Stimulated activated CD4-positive, alpha-beta T cell treated with anti-CD3 and anti-CD28 coated beads, TNF-alpha, amount 100 ng/mL, for 1 hour (primary cell): ENCODE measurements at places on chromosomes 16 and 17.

DNA sequence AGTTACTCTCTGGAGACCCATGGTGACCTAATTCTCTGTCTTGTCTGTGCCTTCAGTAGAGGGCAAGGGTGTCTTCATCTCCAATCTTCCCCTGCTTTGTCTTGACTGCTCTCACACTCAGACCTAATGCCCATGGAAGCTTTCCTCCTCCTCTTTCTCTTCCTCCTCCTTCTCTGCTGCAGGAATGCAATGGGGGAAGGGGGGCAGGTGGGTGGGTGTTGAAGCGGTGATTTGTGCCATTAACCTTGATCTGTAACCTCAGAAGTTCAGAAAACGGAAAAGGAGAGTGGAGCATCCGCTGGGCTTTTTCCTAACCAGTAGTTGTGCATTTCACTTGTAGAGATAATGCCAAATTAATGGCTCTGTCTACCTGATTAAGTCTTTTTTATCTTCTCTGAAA, 172.3 kb upstream of the CDH11 start:
- DNase-seq, result no peak

- no peak for DNase-seq
Observed at GRCh38 chr17:13419676-13420075, 182.1 kb downstream of the HS3ST3A1 start.

GRCh38 chr16:55502801-55503366, 6.0 kb upstream of the LPCAT2 start:
- no peak for DNase-seq

GRCh38 chr16:81453091-81453728, 8.6 kb downstream of the CMIP start:
- DNase-seq, result no peak

- DNase-seq, result no peak
Observed at GRCh38 chr17:47708864-47709541, 15.0 kb downstream of the TBKBP1 start.

DNA sequence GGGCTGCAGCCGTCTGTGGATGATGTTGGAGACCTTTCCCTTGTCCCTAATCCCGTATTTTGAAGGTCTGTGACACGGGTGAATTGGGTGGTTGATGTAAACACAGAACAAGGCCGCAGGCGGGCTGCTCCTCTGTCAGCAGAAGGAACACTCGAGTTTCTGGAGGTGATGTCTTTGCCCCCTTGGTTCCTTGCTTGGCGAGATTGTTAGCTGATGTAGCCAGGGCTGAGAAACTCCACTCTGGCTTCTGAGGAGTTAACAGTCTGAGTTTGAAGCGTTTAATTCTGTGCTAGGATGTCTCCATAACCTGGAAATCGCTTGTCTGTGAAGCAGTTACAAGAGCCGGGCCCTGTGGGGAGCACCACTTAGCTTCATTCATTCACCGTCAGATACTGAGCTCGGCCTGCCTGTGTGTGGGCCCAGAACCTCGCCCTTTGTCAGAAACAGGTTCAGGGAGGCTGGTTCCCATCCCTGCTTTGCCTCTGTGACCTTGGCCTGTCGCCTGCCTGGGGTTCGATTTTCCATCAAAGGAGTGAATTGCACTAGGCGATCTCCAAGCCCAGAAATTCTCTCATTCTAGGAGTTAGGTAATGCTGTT, 1.3 kb downstream of the MAPK8IP3 start:
- DNase-seq, result no peak

DNA sequence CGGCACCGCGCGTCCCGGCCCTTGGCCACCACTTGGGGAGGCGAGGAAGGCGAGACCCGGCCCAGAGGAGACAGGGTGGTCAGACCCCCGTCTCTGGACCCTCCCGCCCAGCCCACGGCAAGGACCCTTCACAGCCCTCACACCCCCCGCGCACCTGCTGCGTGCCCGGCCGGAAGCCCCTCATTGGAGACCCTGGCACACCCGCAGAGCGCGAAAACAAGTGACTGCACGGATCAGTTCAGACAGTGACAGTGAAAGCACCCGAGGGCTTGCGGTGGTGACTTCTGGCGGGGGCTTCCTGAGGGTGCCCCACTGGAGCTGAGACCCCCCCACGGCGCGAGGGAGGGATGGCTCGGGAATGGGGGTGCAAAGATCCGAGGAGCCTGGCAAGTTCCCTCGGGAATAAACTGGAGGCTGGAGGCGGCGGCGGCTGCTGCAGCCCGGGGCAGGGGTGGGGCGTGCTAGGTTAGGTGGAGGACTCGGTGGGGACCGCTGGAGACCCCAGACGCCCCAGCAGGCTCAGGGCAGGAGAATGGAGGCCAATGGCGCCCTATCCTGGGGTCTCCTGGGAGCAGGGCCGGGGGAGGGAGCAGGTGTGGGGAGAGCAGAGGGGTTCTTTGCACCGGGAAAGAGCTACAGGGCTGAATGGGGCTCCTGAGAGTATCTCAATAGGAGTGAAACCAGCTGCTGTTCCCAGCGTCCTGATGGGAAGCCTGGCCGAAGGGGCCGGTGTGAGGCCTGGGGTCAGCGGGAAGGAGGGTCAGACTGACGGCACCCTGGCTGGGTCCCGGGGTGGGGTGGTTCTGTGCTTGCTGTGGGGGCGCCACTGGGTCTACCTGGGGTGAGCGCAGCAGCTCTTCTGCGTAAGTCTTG, 824 bp upstream of the FBXL16 start:
- DNase-seq, result no peak

DNA sequence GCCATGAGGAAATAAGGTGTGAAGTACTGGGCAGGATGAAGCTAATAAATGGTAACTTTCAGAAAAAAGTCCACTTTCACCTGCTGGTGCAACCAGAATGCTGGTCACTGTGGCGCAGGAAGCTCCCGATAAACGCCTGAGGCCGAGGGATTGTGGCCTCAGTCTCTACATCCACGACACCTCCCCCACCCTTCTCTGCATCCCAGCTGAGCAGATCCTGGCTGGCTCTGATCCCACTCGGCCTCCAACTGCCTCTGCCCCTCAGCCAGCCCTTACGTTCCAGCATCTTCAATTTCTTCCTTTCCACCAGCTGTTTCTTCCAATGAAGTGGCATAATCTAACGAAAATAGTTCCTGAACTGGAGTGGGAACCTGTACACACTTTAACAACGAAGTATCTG, 49.5 kb downstream of the COX4I1 start:
- DNase-seq, result no peak

DNA sequence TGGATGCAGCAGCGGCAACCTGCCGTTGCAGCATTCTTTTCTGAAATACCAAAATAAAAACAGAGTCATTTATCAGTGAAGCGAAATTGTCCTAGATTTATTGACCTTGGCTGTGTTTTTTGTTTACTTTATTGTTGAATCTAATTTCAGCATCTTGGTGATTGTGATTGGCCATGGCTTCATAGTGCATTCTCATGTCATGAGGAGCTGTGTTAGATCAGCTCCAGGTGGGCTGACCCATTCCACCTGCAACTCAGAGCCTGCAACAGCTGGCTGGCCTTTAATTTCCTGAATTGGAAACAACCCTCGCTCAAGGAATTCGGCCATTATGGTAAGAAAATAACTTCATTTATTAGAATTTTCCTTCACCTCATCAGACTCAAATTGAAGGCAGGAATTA, 16.4 kb downstream of the KRT24 start:
- DNase-seq, result no peak

DNA sequence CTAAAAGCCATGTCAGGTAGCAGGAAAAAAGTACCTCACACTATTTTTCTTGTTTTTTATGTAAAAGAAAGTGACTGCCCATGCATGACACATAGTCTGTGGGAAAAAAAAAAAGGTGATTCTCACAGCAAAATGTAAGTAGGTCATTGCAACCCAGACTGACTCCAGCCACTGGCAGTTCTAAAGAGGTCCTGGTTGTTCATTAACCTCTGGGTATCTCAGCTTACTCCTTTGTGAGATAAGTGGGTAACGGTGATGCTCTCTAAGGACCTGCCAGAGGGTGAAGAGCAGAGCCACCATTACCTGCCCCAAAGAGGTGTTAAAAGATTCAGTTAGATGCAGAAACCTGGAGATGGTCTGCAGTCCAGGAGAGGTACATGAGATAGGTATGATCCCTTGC, 531.9 kb downstream of the GRIN2A start:
- DNase-seq, result no peak

- no peak for DNase-seq
Observed at GRCh38 chr17:60781880-60782412, 104.3 kb downstream of the BCAS3 start.

GRCh38 chr16:86573215-86573614, 5.1 kb upstream of the FOXL1 start:
- DNase-seq, result no peak

- no peak for DNase-seq
Observed at GRCh38 chr16:81530296-81530721, 85.7 kb downstream of the CMIP start.

GRCh38 chr17:7656958-7657609, 6.4 kb downstream of the ATP1B2 start:
- no peak for DNase-seq

DNA sequence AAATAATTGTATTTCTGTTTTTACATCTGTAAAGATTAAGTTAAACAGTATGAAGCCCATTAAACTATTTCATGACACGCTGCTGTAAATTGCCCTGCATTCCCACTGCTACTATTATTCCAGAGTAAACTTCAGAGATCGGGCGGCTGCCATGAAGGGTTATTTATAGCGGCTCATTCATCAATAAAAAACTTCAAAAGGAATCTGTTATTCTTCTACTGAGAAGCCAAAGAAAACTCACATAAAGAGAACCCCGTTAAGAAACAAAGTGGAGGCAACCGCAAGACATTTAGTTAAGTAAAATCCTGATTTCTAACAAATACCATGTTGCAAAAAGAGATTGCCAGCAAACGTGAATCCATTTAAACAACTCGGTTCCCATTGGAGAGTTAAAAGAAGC, 16.4 kb downstream of the FOXL1 start:
- DNase-seq, result no peak

GRCh38 chr17:73798111-73798748, 154.0 kb upstream of the SDK2 start:
- no peak for DNase-seq

DNA sequence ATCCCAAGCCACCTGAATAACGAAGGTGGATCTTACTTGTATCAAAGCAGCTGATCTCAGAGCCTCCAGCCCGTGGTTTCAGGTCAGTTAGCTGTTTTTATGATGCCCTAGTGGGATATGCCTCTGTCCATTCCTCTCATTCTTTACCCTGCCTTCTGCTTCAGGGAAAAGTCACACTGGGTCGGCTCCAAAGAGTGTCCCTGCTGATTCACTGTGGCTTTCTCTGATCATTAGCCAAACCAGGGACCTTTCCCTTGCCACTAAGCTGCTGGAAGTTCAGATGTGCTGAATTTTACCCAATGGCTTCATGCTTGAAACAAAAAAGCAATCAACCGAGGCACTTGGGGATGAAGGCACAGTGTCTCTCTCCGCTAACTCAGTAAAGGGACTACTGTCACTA, 170.2 kb upstream of the SALL1 start:
- DNase-seq, result no peak

DNA sequence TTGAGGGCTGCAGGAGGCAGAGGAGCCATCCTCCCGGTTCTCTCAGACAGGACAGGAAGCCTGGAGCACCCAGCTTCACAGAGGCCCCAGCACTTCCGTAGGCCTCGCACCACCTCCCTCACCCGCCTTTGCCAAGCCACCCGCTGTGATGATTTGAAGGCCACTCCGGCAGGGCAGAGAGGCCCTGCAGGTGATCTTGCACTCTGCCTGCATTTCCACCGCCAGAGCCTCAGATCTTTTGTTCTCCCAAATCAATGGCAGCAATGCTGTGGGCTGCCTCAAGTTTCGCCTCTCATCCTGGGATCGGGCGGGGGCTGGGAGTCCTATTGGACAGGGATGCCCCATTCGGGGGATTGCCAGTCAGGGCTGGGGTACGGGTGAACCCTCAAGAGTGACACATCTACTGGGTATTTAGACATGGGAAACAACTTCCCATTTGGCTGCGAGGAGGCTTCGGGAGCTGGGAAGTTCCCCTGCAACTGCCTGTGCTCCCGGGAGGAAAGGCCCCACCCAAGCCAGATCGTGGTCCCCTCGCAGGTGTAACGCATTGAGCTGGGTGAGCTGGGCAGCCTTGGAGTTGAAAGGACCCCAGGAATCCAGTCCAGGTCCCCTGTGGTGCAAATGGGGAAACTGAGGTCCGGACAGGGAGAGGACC, 34.8 kb upstream of the PEMT start:
- no peak for DNase-seq

DNA sequence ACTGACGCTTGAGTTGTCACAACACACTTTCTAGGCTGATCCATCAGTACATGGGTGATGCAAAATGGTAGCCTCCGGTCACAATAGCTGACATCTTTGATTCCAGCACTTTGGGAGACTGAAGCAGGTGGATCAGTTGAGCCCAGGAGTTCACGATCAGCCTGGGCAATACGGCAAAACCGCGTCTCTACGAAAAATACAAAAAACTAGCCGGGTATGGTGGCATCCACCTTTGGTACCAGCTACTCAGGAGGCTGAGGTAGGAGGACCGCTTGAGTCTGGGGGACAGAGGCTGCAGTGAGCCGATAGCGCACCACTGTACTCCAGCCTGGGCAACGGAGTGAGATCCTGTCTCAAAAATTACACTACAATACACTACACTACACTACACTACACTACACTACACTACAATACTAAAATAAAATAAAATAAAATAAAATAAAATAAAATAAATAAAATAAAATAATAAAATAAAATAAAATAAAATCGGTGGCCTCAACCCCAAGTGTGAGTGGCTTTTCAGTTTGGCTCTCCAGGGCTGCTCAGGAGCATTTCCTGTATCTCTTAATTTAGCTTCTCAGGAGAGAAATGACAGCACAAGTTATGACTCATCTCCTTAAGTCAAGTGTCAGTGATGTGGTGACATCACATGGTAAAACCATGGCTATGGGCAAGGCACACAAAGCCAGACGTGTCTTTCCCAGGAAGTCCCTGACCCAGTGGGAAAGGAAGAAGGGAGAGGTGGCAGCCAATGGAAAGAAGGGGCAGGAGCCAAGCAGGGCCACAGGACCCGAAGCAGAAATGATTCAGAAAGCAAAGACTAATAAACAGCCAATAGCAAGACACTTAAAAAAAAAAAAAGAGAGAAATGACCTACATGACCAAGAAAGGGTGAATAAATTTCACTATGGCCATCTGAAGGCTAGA, 75.3 kb upstream of the TBC1D3K start:
- DNase-seq, result no peak
